MM.1S (cell line): ENCODE measurements at places on chromosomes 4 and X.
A peak's percentile ranks its signal among the peaks of the same experiment; 100 is the strongest.

DNA sequence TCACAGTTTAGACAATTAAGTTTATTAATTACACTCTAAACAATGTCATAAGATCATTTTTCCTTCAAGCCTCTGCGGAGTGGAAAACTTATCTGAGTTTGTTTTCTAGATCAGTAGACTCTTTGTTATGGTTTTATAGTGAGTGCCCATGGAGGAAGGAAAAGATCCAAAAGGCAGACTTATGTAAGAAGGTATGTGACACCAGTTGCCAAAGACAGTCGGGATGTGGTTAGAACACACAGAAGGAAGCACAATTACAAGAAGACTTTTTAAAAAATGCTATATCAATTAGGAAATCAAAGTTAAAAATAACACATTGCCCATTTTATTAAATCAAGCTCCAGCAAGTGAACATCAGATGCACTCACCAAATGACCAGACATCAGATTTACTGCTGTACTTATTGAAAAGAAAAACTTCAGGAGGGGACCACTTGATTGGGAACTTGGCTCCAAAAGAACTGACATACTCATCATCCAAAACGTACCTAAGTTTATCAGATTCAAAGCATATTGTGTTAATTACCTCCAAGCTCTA is 57.1 kb downstream of the NIPAL1 start:
- no peak for DNase-seq

GRCh38 chr4:4225915-4226605 is 669 bp downstream of the OTOP1 start:
- no peak for DNase-seq

- no peak for DNase-seq
These were observed 193.9 kb downstream of the ANAPC10 start for GRCh38 chr4:144903953-144904711.

- DNase-seq: no peak
These were observed 6.4 kb upstream of the PROM1 start for GRCh38 chr4:16090096-16090705.

DNA sequence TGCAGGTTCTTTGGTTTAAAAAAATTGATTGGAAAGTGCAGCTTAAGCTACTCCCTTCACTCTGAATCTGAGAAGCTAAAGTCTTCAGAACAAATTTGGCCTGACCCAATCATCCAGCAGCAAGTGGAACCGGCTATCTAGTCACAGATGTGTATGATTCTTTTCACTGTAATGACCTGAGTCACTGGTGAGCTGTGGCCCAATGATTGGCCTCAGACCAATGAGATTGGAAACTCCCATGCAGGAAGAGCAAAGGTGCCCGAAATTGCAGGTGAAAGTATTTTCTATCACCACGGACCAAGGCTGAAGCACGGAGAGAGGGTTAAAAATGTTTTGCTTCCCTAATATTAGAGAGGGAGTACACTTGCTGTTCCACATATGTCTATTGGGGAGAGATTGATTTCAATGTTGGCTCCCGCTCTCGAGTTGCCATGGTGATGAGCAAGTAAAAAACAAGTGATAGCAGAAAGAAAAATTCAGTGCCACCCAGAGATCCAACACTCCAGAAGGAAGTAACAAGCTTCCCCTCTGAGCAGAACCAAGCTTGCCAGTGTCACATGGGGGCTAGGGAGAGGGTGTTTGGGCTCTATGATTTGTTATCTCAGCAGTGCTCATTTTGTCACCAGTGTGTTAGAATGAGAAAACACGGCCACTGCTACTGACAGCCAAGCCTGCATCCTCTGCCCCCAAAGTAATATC is 11.2 kb downstream of the RIPPLY1 start:
- DNase-seq: no peak

DNA sequence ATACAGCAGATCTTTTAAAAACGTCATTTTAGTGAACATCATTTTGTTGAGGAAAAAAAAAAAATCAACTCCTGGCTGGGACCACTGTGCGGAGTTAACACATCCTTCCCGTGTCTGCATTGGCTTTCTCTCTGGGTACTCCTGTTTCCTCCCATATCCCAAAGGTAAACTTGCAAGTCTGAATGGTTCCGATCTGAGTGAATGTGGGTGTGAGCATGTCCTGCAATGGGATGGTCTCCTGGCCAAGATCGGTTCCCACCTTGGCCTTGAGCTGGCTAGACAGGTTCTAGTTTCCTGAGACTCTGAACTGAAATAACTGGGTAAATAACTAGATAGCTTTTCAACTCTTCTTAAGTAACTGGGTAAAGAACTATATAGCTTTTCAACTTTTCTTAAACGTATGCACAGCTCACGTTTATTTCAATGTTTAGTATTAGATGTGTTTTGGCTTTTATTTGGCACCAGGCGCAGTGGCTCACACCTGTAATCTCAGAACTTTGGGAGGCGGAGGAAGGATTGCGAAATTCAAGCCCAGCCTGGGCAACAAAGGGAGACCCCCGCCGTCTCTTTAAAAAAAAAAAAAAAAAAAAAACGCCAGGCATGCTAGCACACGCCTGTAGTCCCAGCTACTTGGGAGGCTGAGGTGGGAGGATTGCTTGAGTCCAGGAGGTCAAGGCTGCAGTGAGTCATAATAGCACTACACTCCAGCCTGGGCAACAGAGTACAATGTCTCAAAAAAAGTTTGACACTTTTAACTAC is 14.0 kb downstream of the RBMX start:
- no peak for DNase-seq

- DNase-seq: no peak
These were observed 122.7 kb upstream of the DIPK2B start for GRCh38 chrX:45323387-45323786.

- DNase-seq: no peak
These were observed 15.1 kb downstream of the CSF2RA start for GRCh38 chrX:1283741-1284140.

DNA sequence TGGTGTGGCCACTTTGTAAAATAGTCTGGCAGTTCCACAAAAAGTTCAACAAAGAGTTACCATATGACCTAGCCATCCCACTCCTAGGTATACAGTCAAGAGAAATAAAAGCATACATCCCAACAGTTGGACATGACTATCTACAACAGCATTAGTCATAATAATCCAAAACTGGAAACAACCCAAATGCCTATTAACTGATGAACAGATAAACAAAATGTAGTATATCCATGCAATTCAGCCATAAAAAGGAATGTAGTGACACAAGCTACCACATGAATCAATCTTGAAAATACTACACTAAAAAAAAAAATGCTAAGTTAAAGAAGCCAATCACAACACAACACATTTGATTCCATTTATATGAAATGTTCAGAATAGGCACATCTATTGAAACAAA is 16.1 kb downstream of the MED14 start:
- no peak for DNase-seq

GRCh38 chr4:103915224-103915869 is 195.6 kb upstream of the TACR3 start:
- DNase-seq: peak; percentile 65

DNA sequence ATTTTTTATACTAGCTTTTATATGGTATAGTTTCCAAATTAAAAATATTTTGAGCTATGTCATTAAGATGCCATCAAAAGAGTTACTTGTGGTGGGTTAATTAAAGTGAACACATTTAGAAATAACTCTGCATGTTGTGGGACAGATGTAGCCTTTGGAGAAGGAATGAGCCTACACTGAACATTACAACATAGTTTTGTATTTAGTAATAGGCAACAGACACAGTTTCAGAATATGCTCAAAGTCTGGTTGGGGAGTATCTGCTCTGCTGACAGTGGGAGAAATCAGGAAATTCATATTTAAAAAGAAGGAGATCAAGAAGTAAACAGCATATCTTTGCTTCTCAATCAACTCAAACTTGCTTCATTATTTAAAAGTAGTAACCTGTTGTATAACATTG is 23.7 kb downstream of the EMCN start:
- no peak for DNase-seq
